ENCODE measurements at places on chromosomes 5 and 9.

- DNase-seq = no peak
Measured at GRCh38 chr5:167713896-167714295, 577.5 kb upstream of the WWC1 start.

GRCh38 chr5:57778501-57779091 lies 296.0 kb upstream of the ACTBL2 start:
- DNase-seq = no peak

DNA sequence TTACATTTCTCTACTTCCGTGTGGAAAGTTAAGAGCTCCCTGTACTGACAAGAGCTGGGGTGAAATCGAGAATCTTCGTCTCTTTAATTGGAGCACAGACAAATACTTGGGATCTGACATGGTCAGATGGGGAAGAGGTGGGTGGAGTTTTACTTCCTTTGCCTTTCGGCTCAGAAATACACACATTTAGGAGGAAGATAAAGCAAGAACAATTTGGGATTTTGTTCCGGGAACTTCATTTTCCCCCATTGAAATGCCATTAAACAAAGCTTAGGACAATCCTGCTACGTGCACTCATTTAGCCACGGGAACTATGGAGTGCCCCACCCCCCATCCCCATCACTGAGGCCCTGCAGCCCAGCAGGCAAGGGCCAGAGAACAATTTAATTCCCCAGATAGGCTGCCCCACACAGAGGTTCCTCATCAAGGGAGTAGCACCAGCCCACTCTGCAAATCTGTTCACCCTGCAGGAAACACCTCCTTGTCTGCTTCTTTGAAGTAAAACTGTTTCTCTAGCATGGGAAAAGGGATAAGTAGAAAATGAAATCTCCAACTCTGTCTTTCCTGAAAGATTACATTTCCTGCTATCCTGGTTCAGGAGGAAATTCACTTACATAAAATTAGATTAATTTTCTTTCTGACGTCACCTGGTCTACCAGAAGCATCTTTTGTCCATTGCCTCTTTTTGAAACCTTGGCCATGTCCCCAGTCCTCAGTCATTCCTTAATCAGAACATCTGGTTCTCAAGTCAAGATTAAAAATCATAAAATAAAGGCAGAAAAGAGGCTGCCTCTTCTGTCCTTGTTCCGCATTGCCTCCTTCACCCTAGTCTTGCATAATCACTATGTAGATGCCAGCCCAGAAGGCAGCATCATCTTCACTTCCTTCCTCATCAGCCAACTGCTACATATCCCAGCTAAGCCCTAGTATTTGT lies 206.4 kb downstream of the ENC1 start:
- DNase-seq = no peak

GRCh38 chr9:87425202-87425601 lies 72.5 kb upstream of the DAPK1 start:
- no peak for DNase-seq

DNA sequence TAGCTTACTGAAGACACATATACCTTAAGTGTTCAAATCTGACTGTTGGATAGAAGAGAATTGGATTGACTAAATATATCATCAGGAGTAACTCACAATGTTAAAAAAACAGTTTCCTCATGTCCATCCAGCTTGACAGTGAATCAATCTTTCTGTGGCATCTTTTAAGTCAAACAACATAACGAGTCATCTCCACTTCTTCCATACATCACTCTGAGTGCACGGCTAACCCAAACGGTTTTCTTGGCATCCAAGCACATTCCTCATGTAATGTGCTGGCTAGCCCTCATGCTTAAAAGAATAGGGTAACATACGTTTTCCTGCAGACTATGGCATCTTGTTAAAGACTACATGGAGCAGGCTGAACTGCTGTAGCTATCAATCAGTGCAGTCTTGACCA lies 291.5 kb upstream of the TRPC7 start:
- DNase-seq = no peak

GRCh38 chr9:91659529-91660495 lies 236.2 kb upstream of the NFIL3 start:
- peak; percentile 56 for DNase-seq

- no peak for DNase-seq
Measured at GRCh38 chr5:35383041-35383440, 152.8 kb upstream of the PRLR start.

DNA sequence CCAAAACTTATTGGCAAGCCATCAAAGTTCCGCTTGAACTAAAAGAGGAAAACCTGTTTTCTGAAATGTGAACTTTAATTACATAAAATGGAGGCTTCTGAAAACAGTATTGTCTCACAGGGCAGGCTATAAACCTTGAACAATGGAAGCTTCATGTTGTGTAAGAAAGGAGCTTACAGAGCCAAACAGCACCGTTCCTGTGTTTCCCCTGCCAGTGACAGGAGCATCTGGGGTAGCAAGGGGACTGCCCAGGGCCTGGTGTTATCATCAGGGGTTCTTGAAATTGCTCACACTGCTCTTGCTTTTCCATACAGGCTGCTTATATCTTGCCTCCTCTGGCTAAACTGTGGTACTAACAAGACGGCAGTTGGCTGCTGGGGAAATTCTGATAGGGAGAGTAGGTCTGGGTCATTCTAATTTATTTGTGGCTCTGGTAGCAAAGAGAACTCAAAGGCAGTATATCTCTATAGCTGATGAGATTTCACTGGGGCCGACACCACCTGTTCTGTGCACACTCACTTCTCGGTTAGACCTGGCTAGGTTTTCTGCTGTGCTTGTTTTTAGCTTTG lies 40.4 kb downstream of the BASP1 start:
- DNase-seq = no peak

DNA sequence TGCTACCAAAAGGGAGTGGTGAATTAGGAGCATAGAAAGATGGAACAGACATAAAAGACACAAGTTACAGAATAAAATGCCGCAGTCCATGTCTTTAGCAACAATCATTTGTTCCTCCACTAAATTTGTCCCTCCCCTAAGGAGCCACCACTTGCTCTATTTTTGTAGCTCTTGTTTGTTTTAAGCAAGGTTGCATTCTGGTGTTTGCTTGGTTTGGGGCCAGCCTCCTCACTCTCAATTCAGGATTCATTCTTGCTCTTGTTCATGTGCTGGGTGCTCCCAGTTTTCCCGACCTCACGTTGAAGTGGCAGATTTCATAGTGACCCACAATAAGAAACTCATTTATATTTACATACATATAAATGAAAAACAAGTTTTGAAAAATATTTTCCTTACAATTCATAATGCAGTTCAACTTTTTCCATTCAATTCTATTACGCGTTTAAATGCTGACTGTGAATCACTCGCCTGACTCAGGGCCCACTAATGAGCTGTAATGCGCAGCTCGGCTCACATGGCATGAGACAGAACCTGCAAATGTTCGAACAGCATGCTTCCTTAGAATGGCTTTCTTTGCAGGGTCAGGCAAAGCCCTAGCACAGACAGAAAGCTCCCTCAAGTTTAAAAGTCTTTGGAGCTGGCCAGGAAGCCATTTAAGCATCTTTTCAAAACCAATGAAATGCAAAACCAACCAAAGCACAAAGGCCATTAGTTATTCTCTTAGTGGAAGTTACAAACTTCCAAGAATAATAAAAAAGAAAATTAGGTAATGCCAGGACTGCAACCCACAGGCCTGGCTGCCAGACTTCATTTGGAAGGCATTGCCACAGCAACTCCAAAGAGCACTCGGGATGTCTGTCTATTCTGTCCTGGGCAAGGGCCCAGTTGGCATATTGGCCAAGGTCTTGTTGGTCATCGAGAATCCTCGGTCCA lies 41.7 kb downstream of the RETREG1 start:
- no peak for DNase-seq

GRCh38 chr9:71783120-71783523 lies 14.8 kb upstream of the CEMIP2 start:
- no peak for DNase-seq

- no peak for DNase-seq
Measured at GRCh38 chr5:110651507-110651906, 75.0 kb downstream of the TMEM232 start.

- DNase-seq = no peak
Measured at GRCh38 chr5:83554133-83554532, 82.6 kb downstream of the VCAN start.

DNA sequence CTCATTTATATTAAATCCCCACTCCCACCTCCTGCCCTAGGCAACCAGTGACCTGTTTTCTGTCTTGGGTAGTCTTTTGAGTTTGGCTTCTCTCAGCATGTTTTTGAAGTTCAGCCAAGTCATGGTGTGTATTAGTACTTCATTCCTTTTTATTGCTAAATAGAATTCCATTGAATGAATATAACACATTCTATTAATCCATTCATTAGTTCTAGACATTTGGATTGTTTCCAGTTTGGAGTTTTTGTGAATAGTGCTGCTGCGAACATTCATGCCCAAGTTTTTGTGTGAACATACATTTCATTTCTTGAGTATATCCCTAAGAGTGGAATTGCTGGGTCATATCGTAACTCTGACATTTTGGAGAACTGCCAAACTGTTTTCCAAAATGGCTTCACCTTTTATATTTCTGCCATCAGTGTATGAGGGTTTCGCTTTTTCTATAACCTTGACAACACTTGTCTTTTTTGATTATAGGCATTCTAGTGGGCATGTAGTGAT lies 2.7 kb downstream of the ZNF346 start:
- DNase-seq = no peak

DNA sequence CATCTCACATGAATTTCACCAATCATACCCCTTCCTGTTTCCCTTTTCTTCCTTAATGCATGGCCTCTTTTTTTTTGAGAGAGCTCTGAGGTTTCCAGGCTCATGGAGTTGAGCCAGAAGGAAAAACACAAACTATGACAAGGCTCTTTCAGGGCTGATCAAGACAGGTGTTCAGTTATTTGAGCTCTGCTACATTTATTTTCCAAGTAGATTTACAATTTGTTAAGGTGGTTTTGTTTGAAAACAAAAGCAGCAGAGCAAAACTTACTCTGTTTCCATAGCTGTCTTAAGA lies 62.4 kb upstream of the IL7R start:
- DNase-seq = no peak

GRCh38 chr5:63959177-63959982 lies 2.9 kb downstream of the HTR1A start:
- DNase-seq = no peak

- DNase-seq = peak; percentile 84
Measured at GRCh38 chr5:108521841-108522506, 140.1 kb upstream of the FBXL17 start.

DNA sequence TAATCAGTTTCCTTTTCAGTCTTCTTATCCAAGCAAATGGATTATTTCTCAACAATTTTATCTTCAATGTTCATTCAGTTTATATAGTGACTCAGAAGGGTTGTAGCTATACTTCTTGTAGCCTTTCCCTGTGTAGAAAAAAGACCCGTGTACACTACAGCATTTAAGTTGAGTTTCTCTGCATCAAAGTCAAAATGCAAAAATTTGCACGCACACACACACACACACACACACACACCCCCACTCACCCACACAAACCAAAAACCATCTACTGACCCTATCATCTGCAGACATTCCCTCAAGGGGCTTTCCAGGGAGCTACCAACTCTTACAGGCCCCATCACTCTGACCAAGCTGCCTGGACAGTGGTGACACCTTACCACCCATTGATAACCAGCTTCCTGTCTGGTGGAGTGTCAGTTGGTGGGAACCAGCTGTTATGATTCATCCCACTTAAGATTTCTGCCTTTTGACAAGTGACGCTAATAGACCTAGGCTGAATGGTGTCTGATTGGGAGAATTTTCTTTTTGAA lies 12.2 kb upstream of the ELL2 start:
- DNase-seq = no peak

DNA sequence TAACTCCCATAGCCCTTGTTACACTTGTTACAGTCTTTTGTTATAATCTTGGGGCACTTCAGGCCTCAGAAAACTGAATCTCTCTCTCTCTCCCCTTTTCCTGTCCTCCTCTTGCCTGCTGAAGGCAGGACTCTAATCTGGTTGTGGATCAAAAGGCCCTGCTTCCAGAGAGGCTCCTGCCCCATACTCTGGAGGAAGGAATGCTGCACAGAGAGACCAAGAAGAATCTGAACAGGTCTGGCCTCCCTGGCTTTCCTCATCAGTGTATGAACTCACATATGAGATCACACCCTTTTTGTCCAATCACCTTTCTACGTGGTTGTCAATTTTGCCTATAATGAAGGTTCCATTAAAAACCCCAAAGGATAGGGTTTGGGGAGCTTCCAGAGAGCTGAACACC lies 26.2 kb upstream of the LVRN start:
- DNase-seq = no peak

DNA sequence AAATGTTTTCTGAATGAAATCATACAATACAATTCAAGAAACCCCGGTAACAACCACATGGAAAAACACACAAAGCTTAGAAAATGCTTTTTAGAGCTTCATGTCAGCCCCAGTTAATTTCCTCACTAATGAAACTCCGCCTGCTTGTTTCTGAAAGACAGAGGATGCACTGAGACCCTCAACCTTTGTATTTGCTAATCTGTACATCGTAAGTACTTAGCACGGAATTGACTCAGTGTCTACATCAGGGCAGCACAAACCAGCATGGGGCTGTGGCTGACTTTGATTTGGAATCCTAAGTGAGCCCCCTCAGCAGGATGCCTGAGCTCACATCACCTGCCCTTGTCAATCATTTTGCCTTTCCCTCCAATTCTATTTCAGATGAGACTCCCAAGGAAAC lies 499.1 kb upstream of the MPDZ start:
- no peak for DNase-seq

DNA sequence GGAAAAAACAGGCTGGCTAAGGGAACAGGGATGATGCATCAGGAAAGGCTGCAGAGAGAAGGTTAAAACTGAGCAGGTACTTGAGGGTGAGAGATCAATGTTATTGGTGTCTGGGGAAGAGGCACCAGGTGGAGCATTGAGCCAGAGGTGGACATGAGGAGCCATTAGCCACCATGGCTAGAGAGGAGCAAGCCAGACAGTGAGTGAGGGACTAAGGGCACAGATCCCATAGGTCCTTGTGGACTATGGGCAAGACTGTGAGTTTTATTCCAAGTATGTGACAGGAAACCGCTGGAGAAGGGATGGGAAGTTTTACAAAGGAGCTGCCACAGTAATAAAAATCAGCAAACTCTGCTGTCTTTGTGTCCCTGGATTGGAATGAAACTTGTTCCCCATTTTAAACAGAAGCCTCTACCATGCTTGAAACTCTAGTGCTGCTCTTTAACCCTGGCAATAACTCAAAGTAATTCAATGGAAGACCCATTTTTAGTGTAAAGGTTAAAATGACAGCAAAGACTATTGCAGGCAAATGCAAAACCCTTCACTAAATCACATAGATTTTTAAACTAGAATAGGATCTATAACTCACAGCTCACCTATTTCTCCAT lies 349.8 kb downstream of the ENC1 start:
- no peak for DNase-seq

- DNase-seq = no peak
Measured at GRCh38 chr9:33227741-33228140, 12.2 kb upstream of the SPINK4 start.

Measured in Karpas-422 (cell line).